ENCODE measurements at places on chromosomes 16 and 17.

DNA sequence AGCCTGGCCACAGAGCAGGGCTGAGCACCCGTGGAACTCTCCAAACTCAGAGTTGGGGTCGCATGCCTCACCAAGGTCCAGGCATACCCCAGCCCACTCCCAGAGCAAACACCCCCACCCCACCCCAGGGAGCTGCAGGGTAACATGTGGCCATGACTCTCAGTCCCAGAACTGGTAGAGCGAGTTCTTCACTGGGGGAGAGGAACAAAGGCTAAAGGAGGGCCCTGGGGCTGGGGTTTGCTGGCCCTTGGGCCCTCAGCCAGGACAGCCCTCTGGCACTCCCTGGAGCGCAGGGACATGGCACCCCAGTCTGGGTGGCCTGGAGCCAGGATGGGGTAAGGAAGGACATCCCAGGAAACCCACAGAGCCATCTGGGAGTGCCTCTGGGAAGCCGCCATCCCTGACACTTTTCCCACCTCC is 4.2 kb downstream of the HID1 start:
- DNase-seq: no peak

DNA sequence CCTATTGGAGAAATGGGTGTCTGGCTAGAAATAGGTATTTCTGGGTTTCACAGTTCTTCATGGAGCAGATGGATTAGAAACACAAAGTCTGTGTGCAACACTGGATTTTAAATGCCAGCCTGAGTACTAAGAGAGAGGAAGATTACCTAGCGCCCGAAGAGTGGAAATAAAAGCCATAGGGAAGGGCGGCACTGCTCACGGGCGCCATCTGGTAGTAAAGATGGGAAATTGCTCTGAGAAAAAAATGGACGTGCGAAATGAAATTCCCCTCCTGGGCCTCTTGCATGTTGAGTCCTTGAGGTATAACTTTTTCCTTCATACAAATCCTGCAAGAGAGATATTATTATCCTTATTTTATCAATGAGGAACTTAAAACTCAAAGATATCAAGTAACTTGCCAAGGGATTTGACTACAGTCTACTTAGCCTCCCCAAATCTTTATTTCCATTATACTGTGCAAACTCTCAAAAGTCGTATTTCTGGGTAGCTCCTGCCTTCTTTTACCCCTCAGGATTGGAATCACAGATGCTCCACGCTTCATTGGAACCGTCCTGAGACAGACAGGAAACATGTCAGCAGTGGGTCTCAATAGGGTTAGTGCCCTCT is 72.8 kb downstream of the MMD start:
- peak; percentile 30 for DNase-seq

- no peak for DNase-seq
Observed at GRCh38 chr17:66425756-66426396, 123.5 kb downstream of the PRKCA start.

GRCh38 chr16:70745536-70746025 is 55.4 kb downstream of the VAC14 start:
- no peak for DNase-seq

GRCh38 chr17:80740141-80740540 is 195.5 kb downstream of the RPTOR start:
- DNase-seq: no peak

- no peak for DNase-seq
Observed at GRCh38 chr16:22291860-22292318, 5.3 kb upstream of the POLR3E start.

DNA sequence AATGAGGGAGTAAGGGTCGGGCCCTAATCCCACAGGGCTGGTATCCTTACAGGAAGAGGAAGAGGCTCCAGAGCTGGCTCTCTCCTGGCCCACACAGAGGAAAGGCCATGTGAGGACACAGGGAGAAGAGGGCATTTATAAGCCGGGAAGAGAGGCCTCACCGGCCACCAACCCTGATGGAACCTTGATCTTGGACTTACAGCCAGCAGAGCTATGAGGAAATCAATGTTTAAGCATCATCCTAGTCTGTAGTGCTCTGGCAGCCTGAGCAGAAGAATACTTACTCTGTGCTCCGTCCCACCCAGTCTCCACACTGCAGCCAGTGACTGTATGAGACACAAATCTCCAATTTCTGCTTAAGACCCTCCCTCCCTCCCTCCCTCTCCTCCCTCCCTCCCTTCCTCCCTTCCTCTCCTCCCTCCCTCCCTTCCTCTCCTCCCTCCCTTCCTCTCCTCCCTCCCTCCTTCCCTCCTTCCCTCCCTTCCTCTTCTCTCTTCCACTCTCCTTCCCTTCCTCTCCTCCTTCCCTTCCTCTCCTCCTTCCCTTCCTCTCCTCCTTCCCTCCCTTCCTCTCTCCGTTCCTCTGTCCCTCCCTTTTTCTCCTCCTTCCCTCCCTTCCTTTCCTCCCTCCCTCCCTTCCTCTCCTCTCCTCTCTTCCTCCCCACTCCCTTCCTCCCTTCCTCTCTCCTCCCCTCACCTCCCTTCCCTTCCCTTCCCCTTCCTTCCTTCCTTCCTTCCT is 8.9 kb upstream of the TMEM220 start:
- peak; percentile 6 for DNase-seq

DNA sequence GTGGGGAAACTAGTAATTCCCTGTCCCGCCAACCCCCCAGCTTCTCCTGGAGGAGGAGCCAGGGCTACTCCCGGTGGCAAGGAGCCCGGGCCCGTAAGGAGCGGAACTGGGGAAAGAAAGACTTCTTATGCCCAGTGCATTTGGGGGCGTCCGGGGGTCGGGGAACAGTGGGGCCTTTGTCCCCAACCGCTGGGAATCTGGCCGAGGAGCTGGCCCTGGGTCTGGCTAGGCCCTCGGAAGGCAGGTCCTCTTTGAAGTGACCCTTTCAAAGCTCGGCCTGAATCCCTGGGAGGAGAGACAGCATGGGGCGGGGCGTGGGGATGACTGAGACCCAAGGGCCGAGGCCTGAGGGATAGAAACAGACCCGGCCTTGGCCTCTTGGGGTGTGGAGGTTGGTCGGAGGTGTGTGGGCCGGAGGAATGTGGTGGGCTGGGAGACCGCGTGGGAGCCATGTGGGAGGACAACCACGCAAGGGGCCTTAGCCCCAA is 6.0 kb downstream of the ARHGAP23 start:
- no peak for DNase-seq

DNA sequence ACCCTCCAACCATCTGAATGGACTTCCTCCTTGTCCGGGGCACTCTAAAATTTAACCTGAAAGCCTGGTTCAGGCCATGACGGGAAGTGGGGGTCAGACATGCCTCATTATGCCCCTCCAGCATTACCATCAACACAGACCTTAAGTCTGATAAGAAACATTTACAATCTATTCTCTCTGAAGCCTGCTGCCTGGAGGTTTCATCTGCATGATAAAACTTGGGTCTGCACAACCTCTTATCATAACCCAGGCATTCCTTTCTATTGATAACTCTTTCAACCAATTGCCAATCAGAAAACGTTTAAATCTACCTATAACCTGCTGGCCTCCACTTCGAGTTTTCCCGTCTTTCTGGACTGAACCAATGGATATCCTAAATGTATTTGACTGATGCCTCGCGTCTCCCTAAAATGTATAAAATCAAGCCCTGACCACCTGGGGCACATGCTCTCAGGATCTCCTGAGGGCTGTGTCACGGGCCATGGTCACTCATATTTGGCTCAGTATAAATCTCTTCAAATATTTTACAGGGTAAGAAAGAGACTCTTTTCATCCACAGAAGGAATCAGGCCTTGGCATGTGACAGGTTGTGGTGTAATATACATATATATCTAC is 45.6 kb downstream of the LYRM1 start:
- no peak for DNase-seq

- no peak for DNase-seq
Observed at GRCh38 chr17:880443-881269, 98.5 kb downstream of the MRM3 start.

- DNase-seq: no peak
Observed at GRCh38 chr16:88460496-88461330, 7.6 kb downstream of the ZFPM1 start.

DNA sequence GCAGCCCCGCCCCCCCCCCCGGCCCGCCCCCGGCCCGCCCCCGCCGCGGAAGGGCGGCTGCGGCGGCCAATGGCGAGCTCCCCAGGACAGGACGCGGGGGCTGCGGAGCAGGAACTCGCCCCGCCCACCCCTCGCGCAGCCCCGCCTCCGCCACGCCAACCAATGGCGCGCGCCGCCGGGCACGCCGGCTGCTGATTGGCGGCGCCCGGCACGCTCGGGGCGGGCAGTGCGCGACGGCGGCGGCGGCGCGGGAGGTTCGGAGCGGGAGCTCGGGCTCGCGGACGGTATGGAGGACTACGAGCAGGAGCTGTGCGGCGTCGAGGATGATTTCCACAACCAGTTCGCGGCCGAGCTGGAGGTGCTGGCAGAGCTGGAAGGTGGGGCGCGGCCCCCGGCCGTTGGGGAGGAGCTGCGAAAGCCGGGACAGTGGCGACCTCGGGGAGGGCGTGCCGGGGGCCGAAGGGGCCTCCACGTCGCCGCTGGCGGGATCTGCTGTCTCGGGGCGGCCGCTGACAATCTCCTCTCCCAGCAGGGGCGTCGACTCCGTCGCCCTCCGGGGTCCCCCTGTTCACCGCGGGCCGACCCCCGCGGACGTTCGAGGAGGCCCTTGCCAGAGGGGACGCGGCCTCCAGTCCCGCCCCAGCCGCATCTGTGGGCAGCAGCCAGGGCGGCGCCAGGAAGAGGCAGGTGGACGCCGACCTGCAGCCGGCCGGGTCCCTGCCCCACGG is at the start of gene CHTF18:
Gene CHTF18, plus strand, starts transcription at position 222 of the 728 bp plus-strand sequence. Its CDS starts 65 bp downstream, at position 287.
- peak; percentile 91 for DNase-seq

DNA sequence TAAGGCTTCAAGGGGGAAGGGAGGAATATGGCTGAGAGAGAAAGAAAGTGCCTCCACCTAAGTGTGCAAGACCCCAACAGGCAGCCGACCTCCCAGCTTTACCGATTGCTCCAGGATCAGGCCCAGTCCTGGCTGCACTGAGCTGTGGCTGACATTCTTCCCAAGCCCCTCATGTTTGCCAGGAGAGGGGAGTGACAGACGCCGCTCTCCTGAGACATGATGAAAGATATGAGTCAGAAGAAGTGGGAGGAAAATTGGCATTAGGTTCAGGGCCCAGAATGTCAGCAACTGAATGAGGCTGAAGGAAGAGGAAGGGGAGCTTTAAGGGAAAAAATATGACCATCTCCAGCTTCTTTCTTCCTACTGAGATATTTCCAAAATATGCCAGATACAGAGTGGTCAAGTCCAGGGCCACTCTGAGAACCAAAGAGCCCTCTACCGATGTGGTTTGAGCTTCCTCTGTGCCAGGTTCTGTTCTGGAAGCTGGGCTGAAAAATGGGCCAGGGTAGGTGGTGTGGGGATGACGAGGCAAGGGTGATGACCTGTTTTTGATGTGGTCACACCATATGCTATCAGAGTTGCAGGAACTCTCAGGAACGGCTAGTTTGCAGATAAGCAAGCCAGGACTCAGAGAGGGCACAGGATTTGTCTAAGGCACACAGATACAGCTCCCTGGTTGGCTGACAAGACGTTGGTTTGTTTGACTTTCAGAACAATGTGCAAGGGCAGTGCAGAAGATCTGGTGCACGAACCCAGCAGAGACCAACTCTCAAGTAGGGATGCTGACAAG is 176.7 kb downstream of the SOX9 start:
- no peak for DNase-seq

- no peak for DNase-seq
Observed at GRCh38 chr17:82416771-82417170, 1.4 kb upstream of the HEXD start.

- DNase-seq: no peak
Observed at GRCh38 chr16:56615353-56615752, 7.0 kb downstream of the MT2A start.

DNA sequence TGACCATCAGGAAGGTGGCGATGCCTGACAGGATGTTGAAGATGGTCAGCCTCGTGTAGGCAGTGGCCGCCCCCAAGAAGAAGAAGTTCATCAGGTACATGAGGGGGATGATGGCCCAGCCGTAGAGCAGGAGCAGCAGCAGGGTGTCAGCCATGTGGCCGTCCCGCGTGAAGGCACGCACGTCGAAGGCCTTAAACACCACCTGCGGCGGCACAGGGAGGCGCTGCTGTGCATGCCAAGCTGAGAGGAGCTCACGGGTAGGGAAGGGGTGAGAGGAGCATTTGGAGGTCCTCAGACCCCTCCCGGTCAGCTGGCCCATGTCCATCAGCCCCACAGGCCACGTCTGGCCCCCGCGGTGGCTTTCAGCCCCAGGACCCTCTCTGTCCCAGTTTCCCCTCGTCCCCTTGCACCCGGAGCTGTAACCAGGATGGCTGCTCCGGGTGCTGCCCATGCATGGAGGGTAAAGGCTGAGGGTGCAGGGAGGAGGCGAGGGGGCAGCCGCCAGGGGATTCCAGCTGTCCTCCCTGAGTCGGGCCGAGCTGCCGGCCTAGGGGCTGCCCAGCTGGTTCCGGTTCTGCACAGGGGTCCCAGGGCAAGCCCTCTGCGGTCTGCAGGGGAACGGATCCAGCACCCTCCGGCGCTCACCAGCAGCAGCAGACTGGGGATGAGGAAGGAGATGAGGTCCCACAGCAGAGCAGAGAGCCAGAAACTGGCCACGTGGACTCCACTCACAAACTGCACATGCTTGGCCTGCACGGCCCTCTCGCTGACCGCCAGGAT is 17.1 kb upstream of the RNPS1 start:
- DNase-seq: no peak

- no peak for DNase-seq
Observed at GRCh38 chr16:4879049-4879448, 31.8 kb downstream of the UBN1 start.

DNA sequence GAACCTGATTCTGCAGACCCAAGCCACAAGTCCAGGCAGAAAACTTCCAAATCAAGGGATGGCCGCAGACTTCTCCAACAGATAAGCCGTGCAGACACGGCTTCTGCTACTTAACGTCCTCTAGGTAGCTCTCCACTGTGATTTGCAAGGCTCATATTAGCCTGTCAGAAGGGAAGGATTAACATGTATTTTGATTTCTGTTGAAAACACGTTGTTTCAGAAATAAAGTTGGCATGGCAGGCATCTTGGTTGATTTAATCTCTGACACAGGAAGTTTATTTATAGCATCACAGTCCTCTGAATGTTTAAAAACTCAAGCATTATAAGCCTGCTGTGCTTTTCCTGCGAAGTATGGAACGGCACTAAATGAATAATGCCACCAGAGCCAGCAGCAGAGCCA is 166.8 kb upstream of the TOX3 start:
- no peak for DNase-seq

DNA sequence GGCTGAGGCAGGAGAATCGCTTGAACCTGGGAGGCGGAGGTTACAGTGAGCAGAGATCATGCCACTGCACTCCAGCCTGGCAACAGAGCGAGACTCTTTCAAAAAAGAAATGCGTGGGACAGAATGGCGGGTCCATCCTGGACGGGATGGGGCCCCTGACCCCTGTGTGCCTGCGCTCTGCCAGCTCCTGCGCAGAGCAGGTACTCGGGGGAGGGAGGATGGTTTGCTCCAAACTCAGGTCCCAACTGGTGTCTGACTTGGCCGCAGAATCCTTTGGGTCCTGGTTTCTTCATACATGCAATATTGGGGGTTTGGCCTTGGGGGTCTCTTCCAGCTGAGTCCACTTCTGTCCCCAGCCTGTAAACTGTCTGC is 10.4 kb downstream of the CHMP6 start:
- DNase-seq: no peak

DNA sequence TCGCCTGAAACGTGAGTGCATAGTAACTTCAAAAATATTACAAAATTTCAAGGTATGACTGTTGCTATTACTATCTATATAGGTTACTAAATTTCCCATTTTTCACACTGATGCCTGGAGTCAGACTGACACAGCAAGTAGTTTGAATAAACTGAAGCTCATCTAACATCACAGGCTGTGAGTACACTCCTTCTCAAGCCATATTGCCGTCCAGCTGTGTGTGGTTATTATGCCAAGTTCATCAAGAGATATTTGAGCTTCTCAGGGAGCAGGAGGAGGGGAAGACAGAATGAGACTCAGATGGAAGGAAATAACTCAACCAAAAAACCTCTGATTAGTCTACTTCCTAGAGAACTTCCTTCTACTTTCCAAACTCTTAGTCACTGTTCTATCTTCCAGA is 473.9 kb downstream of the TOX3 start:
- no peak for DNase-seq
